NCI-H1417 treated with DMSO at 0.1 percent for 48 hours (cell line): ENCODE measurements at places on chromosomes 5 and 9.
A peak's percentile ranks its signal among the peaks of the same experiment; 100 is the strongest.

GRCh38 chr9:23823269-23823668 lies 2.8 kb downstream of the ELAVL2 start:
- DNase-seq: no peak

DNA sequence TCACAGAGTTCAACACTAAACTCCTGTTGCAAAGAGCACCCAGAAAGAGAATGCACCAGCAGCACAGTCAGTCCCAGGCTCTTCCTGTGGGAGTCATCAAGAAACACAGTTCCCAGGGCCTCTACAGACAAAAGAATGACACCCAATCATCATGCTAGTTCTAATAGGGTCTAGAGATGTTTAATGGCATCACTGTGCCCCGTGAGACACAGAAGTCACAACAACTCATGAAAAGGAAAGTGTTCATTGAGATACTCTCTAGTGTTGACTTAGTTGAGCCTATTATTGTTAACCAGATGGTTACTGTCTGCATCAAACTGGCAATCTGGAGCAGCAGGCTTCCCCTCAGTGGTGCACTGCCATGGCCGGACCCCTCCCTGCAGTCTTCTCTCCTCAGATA lies 1.6 kb downstream of the KLHL3 start:
- DNase-seq: no peak

DNA sequence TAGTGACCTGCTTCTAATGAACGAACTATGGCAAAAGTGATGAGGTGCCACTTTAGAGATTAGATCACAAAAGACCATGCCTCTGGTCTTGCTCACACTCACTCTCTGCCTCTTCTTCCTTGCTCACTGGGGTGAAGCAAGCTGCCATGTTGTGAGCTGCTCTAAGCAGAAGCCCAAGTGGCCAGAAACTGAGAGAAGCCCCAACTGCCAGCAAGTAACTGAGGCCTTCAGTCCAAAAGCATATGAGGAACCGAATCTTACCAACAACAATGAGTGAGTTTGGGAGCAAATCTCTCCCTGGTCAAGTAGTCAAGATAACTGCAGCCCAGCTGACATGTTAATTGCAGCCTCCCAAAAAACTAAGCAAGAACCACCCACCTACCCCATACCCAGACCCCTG lies 126.0 kb upstream of the ACO1 start:
- DNase-seq: no peak

- no peak for DNase-seq
These were observed 417 bp downstream of the GABBR2 start for GRCh38 chr9:98708103-98708932.

- DNase-seq: no peak
These were observed 103.6 kb upstream of the FST start for GRCh38 chr5:53376853-53377252.

DNA sequence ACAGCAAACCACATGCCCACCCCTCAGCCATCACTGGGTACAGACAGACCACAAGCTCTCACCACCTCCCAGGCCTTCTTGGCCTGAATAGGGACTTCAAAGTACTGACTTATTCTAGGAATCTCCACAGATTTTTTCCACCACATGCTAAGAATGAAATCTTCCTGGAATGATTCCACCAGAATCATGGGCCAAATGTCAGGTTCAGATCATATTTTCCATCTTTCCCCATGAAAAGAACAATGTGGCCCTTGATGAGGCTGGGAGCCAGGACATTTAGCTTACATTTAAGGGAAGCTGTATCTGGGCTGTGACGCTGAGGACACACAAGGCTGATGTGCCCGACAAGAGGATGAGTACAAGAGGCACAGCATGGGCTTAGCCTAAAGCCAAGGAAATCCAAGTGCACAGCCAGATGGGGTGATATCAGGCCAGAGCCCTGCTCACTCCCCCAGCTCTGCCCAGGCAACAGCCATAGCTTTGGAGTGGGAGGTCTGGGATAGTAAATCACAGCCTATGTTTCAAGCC lies 28.1 kb downstream of the ACSL6 start:
- DNase-seq: no peak

GRCh38 chr5:34571677-34572041 lies 84.5 kb upstream of the RAI14 start:
- no peak for DNase-seq

DNA sequence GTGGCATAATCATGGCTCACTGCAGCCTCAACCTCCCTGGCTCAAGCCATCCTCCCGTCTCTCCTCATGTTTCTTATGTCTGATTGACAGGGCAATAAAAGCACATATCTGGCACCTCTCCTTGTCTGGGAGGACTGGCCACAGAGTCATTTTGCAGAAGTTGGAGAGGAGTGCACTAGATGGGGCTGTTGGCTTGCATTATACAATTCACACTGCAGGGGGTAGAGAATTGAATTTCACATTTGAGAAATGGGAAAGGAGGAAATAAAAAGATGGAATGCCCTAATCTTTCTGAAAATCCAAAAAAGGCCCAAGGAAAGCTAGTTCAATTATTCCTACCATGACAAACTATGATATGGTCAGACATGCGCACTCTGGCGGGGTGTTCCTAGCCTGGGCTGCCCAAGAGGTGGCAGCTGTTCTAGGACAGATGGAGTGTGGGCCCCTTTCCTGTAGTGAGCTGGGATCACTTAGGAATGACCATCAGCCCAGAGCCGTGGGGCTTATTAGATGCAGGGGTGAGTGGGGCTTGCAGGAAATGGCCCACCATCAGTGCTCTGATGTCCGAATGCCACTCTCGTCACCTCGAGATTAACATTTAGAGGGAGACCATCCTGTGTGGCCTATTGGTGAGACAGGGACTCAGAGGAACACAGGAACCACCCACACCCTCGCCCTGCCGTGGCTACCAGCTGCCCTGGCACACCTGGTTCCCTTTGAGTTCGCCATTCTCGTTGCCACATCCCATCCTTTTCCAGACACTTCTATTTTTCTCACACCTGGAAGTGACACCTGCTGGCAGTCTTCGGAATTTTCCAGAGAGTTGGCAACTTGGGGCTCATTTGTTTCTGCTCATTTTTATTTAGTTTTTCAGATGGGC lies 21.8 kb upstream of the ANKRD18A start:
- no peak for DNase-seq

DNA sequence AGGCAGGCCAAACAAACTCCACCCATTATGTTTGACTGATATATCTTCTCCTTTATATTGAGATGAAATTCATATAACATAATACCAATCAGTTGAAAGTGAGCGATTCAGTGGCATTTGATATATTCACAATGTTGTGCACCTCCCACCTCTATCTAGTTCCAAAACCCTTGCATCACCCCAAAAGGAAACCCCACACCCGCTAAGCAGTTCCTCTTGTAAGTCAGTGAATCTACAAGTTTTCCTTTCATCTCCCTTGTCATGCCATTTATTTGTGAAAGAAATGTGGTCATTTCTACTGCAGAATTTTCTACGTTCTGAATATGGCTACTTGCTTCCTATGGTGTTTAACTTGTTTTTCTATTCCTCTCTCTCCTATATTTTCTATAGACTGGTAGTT lies 99.4 kb upstream of the PTPN3 start:
- no peak for DNase-seq

DNA sequence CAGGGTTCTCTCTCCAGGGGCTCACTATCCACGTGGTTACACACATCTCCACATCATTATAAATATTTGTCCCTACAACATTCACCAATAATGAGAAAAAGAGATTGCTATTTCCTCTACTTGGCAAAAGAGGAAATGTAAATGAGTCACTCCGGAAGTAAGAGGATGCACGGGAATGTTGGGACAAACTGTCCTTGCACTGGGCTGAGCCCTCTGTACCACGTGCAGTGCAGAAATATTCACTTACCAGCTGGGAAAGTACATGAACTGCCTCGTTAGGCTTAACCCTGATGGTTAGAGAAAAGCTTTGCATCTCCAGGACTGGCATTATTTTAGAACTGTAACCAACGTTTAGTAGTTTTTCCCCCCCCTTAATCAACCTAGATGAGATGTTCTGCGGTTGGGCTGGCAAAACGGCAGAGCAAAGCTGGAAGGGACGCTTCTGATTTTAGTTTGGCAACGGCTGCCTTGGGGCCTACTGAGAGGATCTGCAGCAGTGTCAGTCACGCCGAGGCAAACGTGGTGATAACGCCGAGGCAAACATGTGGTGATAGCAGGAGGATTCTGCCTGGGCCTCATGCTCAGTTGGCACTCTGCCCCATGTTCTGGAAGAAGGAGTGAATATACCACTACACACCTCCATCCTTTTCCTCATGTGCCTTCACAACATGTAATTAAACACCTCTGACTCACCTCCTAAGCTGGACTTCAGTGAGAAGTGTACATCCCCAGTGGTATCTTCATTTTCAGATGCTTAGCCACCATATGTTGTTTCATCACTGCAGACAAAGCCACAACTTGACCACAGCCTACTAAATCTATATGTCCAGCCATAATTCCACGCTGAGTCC lies 661.4 kb upstream of the KLF4 start:
- DNase-seq: no peak

DNA sequence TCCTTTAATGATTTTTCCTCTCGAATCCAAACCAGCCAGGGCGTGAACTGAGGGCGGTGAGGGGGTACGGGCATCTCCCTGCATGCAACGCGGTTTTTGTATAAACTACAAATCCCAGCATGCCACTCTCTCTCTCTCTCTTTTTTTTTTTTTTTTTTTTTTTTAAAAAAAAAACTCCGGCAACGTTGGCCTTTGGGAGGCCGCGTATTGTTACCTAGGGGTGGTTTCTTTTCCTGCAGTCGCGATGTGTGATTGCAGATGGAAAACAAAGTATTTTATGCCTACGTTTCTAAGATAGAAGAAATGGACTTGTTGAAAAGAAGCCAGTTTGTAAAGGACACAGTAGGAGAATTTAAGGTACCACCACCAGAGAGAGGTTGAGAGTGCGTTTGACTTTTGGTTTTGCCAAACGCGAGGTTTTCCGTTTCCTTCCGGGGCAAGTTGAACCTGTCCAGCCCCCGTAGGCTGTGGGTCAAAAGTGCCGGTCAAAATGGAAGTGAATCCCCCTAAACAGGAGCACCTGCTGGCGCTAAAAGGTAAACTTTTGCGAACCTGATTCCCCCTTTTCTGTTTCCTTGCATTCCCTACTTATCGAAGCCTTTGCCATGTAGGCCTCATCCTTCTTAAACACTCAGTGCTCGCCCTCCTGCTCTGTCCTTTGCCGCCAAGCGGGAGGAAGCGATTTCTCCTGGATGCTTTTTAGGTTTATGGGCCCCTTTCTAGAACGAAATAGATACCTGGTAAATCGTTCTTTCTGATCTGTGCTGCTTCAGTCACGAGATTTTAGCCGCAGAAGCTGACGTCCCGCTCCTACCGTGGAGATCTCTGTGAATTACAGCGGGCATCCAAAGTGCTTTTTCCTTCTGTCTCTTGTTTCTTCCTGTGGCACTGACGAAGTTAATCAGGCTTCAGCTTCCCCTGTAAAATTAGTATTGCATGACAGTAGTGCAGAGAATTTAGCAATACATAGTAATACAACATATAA lies at the start of the genes SHLD3 and TRAPPC13:
Gene SHLD3, plus strand, starts transcription at position 457 of the 985 bp plus-strand sequence. CDS start 4,561 bp downstream, outside the sequence.
Gene TRAPPC13, plus strand, starts transcription at position 457 of the 985 bp plus-strand sequence. Its CDS starts 34 bp downstream, at position 491.
- DNase-seq: peak; percentile 88

DNA sequence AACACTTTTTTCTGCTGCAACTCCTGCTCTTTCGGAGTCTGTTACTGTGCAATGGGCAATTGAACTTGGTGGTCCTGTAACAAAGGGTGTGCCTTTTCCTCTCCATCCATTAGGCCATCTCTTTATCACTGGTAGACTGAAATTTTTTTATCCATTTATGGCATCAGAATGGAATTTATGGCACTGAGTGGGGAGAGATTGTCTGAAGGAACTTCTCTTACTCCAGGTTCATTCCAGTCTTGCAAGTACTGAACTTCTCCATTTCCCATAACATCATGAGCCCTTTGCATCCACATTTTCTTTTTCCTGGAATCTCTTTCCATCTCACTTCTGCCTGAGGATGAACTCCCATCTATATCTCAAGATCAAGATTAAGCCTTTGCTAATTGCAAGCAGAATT lies 10.0 kb downstream of the SLC46A2 start:
- no peak for DNase-seq

DNA sequence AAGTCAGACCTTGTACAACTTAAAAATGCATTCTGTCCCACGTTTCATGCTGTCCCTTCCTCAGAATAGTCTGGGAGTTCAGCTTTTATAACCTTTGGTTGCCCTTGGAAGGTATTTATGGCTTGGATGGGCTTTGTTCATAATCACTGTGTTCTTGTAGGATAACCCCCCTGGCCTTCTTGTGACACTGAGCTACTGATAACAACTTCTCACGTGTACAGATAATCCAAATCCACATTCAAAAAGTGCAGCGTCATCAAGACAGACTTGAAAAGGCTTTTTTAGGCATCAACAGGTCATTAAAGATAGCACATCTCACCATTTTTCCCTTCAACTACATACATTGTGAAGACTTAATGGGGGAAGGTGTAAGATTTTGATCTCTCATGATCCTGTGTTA lies 42.0 kb downstream of the SLC1A3 start:
- DNase-seq: no peak

DNA sequence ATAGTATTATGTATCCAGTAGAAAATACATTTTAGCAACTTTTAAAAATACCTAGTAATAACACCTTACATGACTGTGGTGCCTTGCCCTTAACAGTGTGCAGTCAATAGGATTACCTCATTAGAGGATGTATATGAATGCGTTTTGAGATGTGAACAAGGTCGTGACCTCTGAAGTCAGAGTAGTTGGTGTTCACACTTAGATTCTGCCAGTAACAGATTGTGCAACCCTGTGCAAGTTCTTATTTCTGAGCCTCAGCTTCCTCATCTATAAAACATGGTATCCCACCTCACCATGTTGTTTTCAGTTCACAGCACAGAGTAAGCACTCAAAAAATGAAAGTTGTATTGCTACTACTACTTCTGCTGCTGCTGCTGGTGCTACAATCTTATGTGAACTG lies 347.3 kb downstream of the KDM4C start:
- DNase-seq: no peak

DNA sequence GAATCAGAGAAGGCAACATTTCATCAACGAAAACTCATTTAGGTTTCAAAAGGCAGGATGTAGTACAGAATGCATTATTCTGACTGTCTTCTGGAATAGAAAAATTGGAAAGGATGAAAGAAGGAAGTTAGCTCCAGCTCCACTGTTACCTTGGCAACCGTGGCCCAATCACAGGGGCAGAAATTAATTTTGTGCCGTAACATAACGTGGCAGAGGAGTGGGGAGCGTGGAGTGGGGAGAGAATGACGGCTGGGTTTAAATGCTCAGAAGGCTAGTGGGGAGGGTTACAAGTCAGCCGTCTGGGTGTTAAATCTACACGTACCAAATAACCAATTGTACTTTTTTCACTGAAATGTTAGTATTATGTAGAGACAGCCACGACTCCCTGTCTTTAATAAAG lies 32.3 kb upstream of the EQTN start:
- DNase-seq: no peak

DNA sequence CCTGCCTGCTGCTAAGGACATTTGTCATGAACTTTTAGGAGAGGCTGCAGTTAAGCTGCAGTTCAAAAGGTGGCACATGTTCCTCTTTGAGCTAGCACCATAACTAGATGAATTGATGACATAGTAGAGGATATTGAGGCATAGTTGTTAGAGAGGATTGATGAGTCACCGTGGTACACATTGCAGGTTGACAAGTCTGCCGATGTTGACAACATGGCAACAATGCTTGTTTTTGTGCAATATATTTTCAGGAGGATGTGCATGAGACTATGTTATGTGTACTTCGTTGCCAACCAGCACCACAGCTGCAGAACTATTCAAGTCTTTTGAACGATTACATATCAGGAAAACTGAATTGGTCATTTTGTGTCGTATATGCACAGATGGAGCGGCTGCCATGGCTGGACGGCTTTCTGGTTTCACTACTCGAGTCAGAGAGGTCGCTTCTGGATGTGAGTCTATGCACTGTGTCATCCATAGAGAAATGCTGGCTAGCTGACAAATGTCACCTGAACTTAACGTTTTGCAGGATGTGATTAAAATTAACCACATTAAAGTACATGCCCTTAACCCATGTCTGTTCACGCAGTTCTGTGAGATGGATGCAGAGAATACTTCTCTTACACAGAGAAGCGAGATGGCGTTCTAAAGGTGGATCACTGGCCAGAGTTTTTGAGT lies 24.2 kb downstream of the ANP32B start:
- no peak for DNase-seq
